Kidney (tissue), 22 donors: ENCODE measurements at places on chromosomes 16 and 17. TPM values are rescaled to one million over a fixed set of nuclear protein-coding genes. Genes with fewer than 3 reads are reported as not detected.

DNA sequence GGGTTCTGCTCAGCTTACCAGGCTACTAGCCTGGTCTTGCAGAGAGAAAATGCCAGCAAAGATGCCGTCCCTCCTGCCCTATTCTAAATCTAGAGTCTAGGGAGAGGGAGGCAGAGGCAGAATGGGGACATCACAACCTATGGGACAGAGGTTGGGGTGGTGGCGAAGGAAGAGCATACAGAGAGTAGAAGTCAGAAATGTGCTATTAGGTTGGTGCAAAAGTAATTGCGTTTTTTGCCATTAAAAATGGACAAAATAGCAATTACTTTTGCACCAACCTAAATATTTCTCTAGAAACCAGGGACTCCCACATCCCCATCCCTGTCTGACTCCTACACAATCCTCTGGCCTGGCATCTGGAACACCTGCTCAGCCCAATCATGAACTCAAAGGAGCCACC lies 127.7 kb downstream of the GAS7 start:
- no peak for DNase-seq

GRCh38 chr17:56985371-56986162 lies 7.6 kb downstream of the SCPEP1 start:
- no peak for DNase-seq

DNA sequence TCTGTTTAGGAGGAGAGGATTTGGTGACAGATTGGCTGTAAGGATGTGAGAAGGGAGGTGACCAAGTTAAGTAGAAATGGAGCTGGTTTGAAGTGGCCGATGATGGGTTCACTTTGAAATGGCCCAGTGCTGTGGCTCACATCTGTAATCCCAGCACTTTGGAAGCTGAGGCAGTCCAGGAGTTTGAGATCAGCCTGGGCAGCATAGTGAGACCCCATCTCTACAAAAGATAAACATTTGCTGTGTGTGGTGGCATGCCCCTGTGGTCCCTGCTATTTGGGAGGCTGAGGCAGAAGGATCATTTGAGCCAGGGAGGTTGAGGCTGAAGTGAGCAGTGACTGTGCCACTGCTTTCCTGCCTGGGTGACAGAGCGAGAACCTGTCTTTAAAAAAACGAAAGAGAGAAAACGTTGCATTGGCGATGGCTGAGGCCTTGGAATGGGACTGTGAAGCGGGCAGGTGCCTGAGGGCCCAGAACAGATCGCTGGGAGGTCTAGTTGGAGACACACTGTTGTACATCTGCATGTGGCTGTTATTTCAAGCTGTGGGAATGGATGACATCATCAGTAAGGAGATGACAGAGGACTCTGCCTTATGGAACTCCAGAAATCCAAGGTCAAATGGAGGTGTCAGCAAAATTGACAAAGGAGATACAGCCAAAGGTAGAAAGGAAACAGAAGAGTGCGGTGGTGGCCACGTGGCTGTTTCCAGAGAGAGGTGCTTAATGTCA lies 5.5 kb downstream of the COG1 start:
- no peak for DNase-seq

DNA sequence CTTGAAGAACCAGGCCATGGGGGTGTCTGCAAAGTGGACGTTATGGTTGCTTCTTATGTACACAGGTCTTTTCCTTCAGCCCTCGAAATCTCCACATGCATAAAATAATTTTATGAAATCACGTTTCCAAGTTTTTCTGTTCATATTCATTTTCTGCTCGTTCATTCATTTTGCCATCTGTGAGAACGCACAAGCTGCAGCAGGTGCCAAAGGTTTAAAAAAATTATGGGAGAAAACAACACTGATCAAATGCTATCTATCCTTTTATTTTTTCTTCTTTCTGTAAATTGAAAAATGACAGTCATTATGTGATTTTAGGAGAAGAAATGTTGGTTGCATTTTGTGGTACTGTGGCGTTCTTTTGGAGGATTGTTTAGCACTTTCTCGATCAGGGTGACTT lies 15.5 kb downstream of the SPACA3 start:
- DNase-seq, result no peak

DNA sequence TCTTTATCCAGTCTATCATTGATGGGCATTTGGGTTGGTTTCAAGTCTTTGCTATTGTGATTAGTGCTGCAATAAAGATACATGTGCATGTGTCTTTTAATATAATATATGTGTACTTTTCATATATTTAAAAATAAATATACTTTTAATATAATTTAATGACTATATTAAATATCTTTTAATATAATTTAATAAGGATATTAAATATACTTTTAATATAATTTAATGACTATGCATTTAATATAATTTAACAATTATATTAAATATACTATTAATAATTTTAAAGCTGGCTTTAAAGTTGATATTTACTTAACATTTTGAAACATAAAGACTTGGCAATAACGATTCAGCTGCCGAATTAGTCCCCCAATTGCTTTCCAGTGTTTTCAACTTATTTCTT lies 1.2 kb downstream of the CCL23 start:
- DNase-seq, result no peak

DNA sequence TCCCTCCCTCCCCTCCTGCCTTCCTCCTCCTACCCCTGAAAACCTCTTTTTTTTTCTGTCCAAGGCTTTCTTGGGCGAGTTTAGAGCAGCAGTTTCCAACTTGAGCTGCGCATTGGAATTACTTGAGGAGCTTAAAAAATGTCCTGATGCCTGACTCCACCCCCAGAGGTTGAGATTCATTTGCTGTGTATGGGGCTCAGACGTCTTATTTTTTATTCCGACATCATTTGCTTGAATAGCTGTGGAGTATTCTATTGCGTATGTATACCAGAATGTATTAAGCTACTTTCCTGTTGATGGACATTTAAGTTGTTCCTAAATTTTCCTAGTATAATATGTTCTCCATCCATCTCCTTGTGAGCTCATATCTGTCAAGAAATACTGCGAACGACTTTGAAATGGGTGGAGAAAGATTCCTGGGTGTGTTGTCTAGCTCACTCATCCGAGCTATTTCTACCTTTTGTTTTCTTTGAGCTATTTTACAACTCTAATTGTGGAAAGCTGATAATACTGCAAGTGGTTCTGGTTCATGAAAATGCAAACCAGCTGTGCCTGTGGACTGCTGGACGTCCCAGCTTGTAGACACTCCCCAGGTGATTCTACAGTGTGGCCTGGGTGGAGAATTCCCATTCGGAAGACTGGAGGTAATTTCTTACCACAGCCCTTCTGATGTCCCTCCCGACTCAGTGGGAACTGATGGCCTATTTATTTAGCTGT lies 40.5 kb downstream of the CMIP start:
- no peak for DNase-seq

GRCh38 chr17:31869797-31870568 lies 10.9 kb upstream of the COPRS start:
- no peak for DNase-seq

GRCh38 chr16:56964243-56965148 lies 2.7 kb downstream of the CETP start:
- DNase-seq, result peak; percentile 84

DNA sequence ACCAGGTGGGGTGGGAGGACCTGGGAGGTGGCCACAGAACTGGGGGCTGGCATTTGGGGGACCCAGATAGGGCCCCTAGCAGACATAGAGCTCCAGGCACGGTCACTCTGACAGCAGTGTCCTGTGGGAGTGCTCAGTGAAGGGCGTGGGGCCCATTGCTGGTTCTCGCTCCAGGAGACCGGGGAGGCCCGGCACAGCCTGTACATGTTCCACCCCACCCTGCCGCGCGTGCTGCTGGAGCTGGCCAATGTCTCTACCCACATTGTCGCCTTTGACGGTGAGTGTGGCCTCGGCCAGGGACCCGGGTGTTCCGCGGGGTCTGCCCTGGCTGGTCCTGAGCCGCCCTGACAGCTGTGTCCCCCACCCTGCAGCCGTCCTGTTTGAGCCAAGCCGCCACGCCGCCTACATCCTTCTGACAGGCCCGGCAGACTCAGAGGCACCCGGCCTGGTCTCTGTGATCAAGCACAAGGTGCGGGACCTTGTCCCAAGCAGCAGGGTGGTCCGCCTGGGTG lies 11.2 kb downstream of the RGS11 start:
- DNase-seq, result no peak

- no peak for DNase-seq
These were observed 31.0 kb downstream of the ZNRF1 start for GRCh38 chr16:75029854-75030253.

GRCh38 chr17:18217412-18218015 lies 7.9 kb upstream of the LLGL1 start:
- peak; percentile 89 for DNase-seq

GRCh38 chr17:65154770-65155589 lies 17.8 kb downstream of the RGS9 start:
- DNase-seq, result no peak

- DNase-seq, result no peak
These were observed 1.8 kb upstream of the VPS4A start for GRCh38 chr16:69309316-69309715.

- no peak for DNase-seq
These were observed at the start of gene MYH2 for GRCh38 chr17:10549096-10549842. Gene MYH2, minus strand, starts transcription at chr17:10549658. Its CDS starts 1,738 bp downstream, at chr17:10547920.

GRCh38 chr16:85657996-85658395 lies 30.8 kb downstream of the GINS2 start:
- DNase-seq, result no peak

GRCh38 chr17:41505809-41506767 lies 676 bp upstream of the KRT13 start:
- peak; percentile 38 for DNase-seq

GRCh38 chr17:31653691-31654090 lies 205.4 kb downstream of the COPRS start:
- DNase-seq, result no peak

DNA sequence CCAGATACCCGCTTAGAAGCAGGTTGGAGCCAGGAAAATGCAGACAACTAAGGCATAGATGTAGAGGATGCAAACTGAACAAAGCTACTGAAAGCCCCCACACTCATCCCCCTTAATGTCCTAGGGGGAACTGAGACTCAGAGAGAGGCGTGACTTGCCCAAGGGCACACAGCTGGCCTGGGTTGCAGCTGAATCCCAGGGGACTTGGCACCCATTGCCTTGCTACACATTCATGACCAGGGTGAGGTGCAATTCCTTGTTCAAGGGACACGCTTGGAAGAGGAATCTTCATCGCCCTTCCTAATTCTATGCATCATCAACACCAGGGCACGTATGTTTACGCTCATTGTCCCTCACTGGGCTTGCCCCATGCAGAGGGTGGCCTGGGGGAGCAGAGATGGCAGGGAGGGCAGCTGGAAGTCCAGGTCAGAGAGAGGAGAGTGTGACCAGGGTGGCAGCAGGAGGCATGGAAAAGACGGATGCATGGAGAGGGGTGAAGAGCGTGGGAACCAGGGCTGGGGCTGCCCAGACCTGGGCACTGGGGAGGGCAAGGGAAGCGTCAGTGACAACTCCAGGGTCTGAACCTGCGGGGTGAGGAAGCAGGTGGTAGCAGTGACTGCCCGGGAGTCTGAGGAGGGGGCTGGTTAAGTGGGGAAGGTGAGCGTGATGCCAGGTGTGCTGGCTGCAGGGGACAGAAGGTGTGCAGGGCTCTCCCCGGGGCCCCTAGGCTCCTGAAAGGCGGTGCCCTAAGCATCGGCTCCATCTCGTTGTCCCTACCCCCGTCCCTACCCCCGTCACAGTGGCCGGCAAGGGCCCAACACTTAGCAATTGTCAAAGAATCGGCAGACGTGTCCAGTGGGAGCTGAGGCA lies 267.1 kb upstream of the TNRC6C start:
- no peak for DNase-seq

DNA sequence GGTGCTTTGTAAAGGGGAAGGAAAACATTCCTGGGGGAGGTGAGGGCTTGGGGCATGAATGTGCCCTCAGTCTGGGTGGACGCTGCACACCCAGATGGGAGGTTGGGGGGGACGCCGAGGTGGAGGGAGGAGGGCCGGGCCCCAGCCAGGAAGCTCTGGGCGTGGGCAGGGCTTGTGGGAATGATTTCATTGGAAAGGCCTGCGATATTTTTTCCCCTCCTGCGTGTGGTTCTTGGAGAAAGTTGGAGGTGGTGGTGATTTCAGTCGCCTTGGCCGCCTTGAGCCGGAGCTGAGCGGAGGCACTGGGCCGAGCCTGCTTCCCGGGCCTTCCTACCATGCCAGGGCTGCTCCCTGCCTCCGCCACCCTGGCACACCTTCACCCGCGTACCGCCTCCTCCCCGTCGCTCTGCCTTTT lies 26.4 kb upstream of the CLEC18A start:
- DNase-seq, result peak; percentile 77

GRCh38 chr17:72376526-72377345 lies 255.9 kb downstream of the SOX9 start:
- no peak for DNase-seq

- DNase-seq, result no peak
These were observed 495 bp downstream of the TXNDC17 start for GRCh38 chr17:6641247-6641863.

GRCh38 chr16:49763826-49764225 lies 92.1 kb downstream of the ZNF423 start:
- no peak for DNase-seq

GRCh38 chr17:82051776-82052637 lies at the start of the genes GPS1 and RFNG:
Gene GPS1, plus strand, starts transcription at chr17:82051898. Its CDS starts 34 bp downstream, at chr17:82051932.
Gene RFNG, minus strand, starts transcription at chr17:82051811. Its CDS starts 45 bp downstream, at chr17:82051766.
- DNase-seq, result peak; percentile 90

DNA sequence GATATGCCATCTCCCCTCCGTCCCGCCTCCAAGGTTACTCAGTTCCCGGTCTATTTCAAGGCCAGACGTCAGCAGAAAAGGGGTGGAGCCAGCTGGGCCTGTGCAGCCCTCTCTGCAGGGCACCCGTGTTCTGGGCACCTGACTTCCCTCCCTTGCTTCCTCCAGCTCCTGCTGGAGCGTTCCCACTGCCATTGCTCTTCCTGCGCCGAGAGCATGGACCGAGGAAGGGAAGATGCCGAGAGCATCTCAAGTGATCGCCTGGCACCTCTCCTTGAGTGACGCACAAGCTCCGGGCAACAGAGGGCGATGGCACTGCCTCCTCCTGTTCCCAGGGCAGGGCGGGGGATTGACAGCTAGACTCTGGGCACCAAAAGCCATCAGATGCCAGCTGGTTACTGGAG lies 29.4 kb upstream of the NAT9 start:
- no peak for DNase-seq

DNA sequence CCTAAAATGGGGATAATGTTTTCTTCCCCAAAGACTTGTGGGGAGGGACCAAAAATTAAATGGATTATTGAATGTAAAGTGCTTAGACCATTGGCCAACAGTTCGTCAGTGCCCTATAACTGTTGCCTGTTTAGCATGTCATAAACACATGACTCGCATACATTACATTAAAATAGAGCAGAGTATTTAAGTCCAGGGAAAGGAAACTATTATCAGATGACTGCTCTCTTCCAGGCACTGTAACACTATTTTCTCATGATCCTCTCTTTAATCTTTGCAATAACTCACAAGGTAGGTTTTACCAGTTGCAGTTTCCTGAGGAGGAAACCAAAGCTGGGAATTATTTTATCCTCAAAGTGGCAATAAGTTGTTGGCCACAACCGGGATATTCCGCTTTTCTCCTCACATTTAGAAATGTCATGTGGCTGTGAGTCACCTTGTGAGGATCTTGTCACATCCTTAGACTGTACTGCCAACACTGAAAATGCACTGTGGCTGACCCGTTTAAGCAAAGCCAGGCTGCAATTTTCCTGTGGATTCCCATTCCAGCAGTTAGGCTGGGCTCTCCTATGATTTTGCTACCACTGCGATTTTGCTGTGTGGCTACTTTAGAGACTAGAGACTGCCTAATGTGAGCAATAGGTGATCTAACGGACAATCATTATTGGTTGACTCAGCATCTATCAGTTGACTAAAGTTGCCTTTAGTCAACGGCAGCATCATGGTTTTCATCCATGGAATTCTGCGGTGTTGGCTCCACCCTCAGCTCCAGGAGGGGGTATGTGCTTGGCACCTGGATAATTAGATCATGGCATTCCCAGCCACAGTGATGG lies 58.3 kb upstream of the DHX40 start:
- no peak for DNase-seq

CES1 gene
- 11.9 TPM for total RNA-seq

TEX14 gene
- 0.22 TPM for total RNA-seq

KCNJ18 gene
- not detected for total RNA-seq

TEX19 gene
- total RNA-seq, result not detected

GLP2R gene
- total RNA-seq, result not detected

KRT27 gene
- not detected for total RNA-seq

HES7 gene
- 0.25 TPM for total RNA-seq
